ENCODE measurements at places on chromosomes 4 and X.

- no peak for DNase-seq
Observed at GRCh38 chr4:54543088-54543795, 114.5 kb upstream of the KIT start.

DNA sequence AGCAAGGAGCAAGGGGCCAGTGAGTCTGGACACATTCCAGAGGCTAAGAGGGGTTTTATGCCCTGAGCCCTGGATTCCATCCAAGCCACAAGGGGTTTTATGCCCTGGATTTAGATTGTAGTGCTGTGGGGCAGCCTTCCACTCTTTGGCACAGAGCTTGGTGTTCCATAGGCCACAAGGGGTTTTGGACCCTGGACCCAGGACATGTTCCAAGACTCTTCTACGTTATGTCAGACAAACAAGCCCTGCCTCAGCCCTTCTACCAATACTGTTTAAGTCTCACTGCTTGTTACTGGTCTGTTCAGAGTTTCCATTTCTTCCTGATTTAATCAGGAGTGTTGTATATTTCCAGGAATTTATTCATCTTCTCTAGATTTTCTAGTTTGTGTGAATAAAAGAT, 12.8 kb upstream of the SCARB2 start:
- no peak for DNase-seq

- no peak for DNase-seq
Observed at GRCh38 chr4:161247831-161248230, 916.0 kb downstream of the FSTL5 start.

DNA sequence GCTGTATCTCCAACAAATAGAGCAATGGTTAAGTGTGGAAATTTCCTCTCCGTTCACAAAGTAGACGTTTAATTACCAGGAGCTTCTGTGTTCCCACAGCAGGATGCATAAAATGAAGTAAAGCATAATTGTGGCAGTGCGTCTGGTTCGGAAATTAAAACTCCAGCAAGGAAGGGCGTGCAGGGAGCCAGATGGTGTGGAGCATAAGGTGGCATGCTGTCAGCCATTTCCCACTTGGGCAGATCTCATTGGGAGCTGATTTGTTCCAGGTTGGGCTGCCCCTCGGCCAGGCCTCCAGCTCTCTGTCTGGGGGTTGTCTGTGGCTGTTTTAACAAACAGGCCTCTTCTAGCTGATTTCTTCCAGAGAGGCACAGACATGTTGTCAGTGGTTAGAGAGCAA, 182.1 kb upstream of the CLNK start:
- no peak for DNase-seq

GRCh38 chrX:121642415-121642814, 595.0 kb downstream of the GLUD2 start:
- DNase-seq, result no peak

GRCh38 chr4:25070545-25070944, 39.8 kb upstream of the LGI2 start:
- DNase-seq, result no peak

DNA sequence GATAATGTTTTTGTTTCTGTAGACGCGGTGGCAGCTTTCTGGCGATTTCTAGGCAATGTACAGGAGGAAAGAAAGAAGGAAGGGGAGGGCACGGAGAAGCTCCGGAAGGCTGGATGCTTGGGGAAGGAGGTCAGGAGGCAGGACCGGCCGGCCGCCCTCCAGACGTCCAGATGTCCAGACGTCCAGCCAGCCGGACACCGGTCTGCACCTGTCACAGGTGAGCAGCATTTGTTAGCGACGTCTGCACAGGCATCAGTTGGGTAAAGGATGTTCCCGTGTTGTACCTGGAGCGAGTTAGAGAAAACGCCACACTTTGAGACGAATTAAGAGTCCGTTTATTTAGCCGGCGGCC, 90.0 kb upstream of the PPP2R3B start:
- no peak for DNase-seq

GRCh38 chr4:188300385-188300784, 161.1 kb downstream of the TRIML1 start:
- DNase-seq, result no peak

DNA sequence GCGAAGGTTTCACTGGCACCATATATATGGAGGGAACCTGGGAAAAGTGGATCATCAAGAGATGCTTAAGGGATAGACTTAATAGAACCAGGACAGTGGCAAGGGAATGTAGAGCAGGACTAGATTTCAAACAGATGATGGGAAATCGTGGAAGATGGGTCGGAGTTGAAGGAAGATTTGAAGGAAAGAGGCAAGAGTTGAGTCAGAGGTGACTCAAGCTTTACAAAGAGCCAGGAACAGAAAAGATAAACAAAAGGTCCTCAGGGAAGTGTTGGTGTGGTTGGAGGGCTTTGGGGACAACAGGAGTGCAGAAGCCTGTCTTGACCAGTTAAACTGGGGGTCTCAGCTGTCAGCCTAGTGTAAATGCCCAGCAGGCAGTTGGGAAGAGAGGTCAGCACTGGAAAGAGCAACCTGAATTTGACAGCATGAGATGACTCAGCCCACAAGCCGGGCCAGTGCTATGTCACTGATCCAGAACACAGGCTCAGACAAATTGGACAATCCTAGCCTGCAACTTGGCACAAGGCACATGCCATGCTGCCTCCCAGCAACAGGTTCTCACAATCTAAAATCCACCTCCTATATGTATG, 230.5 kb downstream of the IDS start:
- DNase-seq, result no peak

- no peak for DNase-seq
Observed at GRCh38 chrX:13985697-13986435, 43.8 kb downstream of the GEMIN8 start.

Data from NCI-H1930 (cell line).